ENCODE measurements at places on chromosomes 6 and 20.

- DNase-seq = no peak
These were observed 191.0 kb downstream of the BACH2 start for GRCh38 chr6:90105506-90106170.

- DNase-seq = no peak
These were observed 572 bp upstream of the ZDHHC14 start for GRCh38 chr6:157380458-157380778.

DNA sequence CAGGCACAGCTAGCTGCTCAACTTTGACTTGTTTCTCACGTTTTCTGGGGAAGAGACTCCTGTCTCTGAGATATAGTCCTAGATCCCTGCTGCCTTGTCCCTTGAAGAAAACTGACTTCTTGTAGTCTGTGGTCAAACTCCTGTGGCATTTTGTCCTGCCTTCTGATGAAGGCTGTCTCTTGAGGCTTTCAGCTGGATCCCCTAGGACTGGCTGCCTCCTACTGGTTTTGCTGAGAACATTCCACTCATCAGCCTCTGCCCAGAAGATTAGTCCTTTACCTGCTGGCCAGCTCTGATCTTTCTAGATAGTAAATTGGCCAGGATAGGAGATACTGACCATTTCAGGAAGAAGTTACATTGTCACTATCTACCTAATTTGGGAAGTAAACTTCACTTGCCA, 71.9 kb upstream of the CNR1 start:
- DNase-seq = no peak

DNA sequence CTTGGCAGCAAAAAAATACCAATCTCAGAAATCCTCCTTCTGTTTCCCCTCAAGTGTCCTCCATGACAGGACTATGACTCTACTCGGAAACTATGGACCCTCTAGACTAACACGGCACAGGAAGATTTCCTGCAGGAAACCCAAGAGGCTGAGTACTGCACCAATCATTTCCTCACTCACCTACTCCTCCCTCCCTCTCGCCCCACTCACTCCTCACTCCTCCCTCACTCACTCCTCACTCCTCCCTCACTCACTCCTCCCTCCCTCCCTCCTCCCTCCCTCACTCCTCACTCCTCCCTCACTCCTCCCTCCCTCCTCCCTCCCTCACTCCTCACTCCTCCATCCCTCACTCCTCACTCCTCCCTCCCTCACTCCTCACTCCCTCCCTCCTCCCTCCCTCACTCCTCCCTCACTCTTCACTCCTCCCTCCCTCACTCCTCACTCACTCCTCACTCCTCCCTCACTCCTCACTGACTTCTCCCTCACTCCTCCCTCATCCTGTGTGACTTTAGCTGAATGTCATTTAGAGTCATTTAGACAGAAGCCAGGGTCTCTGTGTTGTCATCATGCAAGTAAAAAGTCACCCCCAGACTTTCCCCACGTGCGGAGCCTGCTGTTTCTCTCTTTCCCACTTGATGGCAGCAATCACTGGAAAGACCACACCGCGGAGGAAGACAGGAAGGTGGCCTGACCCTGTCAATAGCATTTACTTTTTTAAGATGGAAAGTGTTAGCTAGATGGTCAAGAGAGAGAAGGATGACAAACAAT, 226.8 kb upstream of the PDE10A start:
- no peak for DNase-seq

DNA sequence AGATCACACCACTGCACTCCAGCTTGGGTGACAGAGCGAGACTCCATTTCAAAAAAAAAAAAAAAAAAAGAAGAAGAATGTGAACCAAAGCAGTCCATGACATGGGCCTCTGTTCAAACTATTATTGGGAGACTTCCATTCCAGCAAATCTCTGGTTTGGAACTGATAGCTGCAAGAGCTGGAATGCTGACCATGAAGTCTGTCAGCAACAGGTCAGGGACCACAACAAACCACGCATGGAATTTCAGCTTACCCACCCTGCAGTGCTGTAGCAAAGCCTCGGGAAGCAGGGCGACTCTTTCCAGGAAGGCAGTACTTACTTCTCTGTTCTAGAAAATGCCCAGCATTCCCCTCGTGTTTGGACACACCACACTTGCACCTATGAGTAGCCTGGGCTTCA, 34.1 kb upstream of the TBC1D7 start:
- DNase-seq = no peak

DNA sequence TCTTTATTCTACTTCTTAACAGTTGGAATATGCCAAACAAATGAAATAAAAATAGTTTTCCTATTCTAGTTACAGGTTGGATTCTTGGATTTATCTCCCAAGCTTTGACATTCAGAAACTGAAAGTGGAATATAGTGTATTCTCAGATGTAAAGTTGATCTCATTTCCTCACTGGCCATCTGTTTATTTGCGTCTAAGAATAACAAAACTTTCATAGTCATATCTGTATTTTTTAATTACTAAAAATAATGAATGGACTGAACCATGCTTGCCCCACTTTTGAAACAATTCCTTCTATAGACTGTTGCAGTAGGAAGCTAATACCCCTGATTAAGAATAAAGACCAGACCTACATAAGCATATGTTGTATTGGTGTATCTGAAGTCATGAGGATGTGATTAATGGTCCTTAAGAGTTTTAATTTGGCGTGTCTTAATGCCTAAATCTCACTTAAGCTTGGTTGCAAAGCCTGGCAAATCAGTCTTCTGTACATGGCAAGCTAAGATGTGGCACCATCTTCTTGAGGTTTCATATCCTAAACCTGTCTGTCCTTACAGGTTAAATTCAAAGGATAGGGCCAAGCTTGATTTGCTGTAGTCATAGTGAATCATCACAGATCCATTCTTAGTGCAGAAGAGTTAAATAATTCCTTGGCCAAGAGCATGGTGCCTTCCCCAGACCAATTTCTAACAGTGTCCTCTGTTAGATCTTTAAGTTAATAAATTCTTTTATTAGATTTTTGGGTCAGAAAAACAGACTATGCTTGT, 58.9 kb downstream of the FOXO3 start:
- no peak for DNase-seq

DNA sequence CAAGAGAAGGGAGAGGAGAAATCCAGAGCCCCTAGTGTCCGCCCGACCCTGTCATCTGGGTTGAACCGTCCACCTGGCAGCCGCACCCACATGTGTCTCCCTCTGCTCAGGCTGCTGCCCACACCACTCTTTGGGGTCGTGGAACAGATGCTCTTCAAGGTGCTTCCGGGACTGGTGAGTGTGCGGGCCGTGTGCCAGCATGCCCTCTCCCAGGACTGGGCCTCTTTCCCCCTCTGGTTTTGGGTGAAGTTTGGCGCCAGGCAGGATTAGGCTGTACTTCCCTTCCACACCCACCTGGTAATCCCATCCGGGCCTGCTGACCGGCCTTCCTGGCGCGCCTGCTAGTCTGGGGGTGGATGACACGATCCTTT, 7.9 kb downstream of the BPIFB3 start:
- no peak for DNase-seq

DNA sequence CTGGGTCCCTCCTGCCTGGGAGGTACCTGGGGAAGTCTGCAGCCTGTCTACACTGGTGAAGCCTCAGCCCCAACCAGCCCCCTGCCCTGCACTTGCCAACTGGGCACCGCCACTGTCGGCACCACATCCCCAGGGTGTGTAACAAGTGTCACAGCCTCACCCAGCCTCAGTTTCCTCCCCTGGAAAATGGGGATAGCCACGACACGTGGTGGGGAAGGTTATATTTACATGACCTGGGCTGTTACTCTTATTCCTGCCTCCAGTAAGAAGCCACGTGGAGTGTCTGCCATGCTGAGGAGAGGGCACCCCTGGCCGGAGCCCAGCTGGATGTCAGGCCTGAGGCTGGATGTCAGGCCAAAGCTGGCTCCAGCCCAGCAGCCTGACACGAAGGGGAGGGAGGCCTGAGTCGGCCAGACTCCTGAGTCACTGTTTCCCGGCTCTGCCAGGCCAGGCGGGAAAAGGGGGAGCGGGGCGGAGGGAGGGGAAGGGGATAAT, 44.9 kb downstream of the SNAI1 start:
- DNase-seq = no peak

GRCh38 chr6:131532580-131533039, 40.4 kb upstream of the ARG1 start:
- DNase-seq = no peak

- no peak for DNase-seq
These were observed 140.7 kb downstream of the ZDHHC14 start for GRCh38 chr6:157521362-157522335.

GRCh38 chr6:68247782-68248181, 387.3 kb upstream of the ADGRB3 start:
- DNase-seq = no peak
